ENCODE measurements at places on chromosomes 6 and 20.

GRCh38 chr6:51818520-51819022 lies 268.8 kb downstream of the PKHD1 start:
- no peak for DNase-seq

GRCh38 chr6:90123831-90124230 lies 172.8 kb downstream of the BACH2 start:
- DNase-seq, result no peak

DNA sequence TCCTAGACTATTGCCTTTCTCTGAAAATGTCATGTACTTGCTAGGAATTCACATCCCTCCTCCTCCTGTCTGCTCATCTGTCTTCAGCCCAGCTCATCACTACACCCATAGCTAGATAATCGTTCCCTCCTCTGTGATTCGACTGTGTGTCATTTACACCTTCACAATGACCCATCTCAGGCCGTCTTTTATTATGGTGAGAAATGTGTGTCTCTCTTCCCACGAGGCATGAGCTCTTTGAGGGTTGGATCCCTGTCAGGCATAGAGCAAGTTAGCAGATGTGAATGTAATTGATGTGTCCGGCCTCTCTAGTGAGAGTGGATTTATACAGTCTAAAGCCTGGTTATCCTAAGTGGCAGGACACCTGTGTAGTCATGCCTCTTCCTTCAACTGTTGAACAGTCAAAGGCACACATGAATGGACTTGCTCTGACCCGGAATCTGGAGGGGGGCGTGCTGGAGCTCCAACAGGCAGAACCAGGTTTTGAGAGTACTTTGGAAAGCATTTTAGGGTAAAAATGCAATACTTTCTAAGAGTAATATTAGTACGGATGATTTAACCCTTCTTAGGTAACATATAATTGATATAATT lies 182.1 kb downstream of the UTRN start:
- DNase-seq, result no peak

GRCh38 chr6:15036690-15037245 lies 209.1 kb upstream of the JARID2 start:
- DNase-seq, result peak; percentile 69

DNA sequence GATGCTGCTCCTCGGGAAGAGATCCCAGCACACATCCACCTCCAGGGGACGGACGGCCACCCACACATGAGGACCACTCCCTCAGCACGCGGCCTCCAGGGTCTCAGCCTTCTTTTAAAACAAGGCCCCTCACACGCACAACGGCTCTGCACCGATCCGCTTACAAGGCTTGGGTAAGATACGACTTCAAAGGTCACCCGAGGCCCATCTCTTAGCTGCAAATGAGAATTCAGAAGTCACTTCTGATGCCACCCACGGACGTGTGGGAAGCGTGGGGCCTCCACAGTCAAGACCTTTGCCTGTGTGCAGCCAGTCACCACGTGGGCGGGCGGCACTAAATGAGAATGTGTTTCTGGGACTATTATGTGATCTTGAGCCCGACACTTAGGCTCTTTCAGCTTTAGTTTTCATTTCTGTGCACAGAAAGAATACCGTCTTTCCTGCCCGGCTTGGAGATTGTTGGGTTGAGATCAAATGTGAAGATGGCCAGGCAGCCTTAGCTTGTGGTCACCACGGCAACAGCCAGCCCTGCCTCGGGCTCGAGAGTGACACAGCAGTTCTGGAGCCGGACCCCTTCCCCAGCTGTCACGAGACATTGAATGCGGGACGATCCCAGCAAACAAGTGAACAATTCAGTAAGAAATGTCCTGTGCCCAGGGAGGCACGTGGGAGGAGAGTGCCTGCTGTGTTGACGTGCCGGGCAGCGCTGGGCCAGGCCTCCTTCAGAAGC lies 91.6 kb downstream of the RAMACL start:
- peak; percentile 44 for DNase-seq

- peak; percentile 88 for DNase-seq
Measured at GRCh38 chr6:137076277-137077068, 31.7 kb upstream of the IL20RA start.

DNA sequence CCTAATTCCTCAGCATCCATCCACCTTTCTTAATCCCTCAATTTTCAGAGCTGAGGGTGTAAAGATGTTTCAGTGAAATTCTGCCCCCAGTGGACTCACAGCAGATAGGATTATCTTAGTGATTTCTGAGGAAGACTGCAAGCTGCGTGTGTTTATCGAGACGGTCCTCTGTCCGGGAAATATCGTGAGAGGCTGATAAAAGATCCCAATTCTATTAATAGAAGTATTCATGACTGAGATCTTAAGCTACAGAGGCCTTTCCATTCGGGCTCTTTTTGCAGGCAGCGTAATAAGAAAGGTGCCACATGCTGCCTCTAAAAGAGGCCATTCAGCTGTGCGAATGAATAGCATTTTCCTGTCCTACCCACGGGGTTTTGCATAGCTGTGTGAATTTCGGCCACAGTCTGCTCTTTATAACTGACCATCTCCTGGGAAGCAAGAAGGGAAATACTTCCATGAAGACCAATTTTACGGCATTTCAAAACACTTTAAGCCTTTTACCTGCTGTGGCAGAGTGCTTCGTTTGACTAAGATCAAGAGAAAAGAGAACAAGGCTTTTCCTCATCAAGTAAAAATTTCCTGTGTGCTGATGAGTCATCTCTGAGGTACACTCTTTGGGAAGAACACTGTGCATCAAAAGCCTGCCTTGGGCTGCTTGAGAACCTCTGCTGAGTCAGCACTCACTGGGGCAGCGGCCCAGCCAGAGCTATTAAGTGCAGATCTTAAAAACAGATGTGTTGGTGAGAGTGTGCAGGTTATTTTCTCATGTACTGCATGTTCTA lies 208.8 kb downstream of the ARHGAP18 start:
- peak; percentile 64 for DNase-seq

- no peak for DNase-seq
Measured at GRCh38 chr20:13469262-13469661, 169.5 kb downstream of the TASP1 start.

DNA sequence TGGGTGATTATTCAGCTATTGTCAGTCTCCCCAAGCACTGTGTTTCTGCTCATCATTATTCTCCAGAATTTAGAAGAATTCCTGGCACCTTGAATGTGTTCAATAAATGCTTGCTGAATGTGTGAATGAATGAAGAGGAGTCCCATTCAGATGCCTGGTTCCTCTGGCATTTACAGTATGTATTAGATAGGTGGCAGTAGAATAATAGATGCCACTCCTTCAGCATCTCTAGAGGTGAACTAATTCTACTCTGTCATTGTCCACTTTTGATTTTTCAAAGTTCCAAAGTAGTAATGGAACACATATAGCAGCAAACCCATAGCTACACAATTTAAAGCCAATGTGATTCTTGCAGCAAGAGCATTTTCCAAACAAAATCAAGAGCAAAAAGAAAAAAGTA lies 118.9 kb upstream of the CEP162 start:
- DNase-seq, result no peak

- DNase-seq, result no peak
Measured at GRCh38 chr20:39576771-39577170, 614.6 kb downstream of the DHX35 start.

DNA sequence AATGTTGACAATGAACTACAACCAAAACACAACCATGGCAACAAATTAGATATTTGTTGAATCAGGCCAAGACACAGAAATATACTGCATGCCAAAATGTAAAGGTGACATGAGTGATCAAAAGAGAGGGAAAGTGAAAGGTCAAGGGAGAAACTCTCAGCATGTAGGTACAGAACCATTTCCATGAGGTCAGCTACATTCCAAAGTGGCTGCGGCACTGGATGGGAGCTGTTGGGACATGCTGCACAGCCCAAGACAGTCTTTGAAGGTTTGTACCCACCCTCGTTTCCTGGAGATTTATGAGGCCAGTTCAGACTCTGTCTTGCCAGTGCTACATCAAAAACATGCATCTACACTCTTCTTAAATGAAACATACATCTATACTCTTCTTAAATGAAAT lies 579.9 kb downstream of the BMP2 start:
- DNase-seq, result no peak

GRCh38 chr6:133559926-133560325 lies 318.8 kb downstream of the EYA4 start:
- DNase-seq, result no peak

- no peak for DNase-seq
Measured at GRCh38 chr20:46004889-46005473, 3.7 kb upstream of the MMP9 start.

- no peak for DNase-seq
Measured at GRCh38 chr20:51750037-51750769, 18.0 kb downstream of the ATP9A start.

- no peak for DNase-seq
Measured at GRCh38 chr20:58268421-58268821, 40.0 kb upstream of the ANKRD60 start.

- no peak for DNase-seq
Measured at GRCh38 chr6:49555951-49556350, 5.5 kb downstream of the C6orf141 start.

GRCh38 chr6:3418496-3419060 lies 38.3 kb downstream of the SLC22A23 start:
- no peak for DNase-seq

GRCh38 chr20:63846128-63846771 lies 15.0 kb upstream of the ABHD16B start:
- DNase-seq, result peak; percentile 93
